Right lobe of liver (tissue), 6 donors: ENCODE measurements at places on chromosomes 2 and 18.

- no peak for DNase-seq
Measured at GRCh38 chr2:218880859-218881594, 375 bp downstream of the WNT10A start.

- no peak for DNase-seq
Measured at GRCh38 chr2:191351921-191352320, 106.7 kb downstream of the MYO1B start.

GRCh38 chr2:151358166-151358970 lies 976 bp downstream of the TNFAIP6 start:
- no peak for DNase-seq

GRCh38 chr2:23397478-23397877 lies 12.5 kb downstream of the KLHL29 start:
- DNase-seq: no peak

DNA sequence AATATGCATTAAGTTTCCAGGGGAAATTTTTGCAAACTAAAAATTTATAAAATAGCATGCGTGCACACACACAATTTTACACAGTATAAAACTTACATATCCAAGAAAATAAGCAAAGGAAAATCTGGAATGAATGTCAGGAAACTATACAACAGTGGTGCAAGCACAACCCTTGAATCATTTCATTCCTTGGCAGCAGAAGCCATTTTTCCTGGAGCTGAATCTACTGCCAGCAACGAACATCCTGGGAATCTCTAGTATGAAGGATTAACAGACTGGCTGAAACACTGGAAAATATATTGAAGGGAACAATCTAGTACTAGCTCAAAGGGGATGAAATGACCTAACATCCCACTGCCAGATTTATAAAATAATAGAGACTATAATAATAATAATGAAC lies 235.3 kb downstream of the DYM start:
- DNase-seq: no peak

- DNase-seq: no peak
Measured at GRCh38 chr2:116988303-116988702, 826.2 kb upstream of the DDX18 start.

- no peak for DNase-seq
Measured at GRCh38 chr2:50291610-50292009, 740.3 kb downstream of the NRXN1 start.

DNA sequence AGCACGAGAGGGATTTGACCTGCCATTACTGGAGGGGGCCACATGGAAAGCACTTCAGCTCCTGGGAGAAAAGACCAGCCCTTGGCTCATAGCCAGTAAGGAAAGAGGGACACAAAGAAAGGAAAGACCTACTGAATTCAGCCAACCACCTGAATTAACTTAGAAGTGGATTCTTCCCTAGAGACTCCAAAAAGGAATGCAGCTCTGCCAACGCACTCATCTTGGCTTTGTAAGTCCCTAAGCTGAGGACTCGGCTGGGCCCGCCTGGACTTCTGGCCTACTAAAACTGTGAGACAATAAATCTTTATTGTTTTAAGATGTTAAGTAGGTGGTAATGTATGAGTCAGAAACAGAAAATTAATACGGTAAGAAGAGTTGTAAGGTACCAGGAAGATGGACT lies 11.5 kb downstream of the ATF2 start:
- DNase-seq: no peak

DNA sequence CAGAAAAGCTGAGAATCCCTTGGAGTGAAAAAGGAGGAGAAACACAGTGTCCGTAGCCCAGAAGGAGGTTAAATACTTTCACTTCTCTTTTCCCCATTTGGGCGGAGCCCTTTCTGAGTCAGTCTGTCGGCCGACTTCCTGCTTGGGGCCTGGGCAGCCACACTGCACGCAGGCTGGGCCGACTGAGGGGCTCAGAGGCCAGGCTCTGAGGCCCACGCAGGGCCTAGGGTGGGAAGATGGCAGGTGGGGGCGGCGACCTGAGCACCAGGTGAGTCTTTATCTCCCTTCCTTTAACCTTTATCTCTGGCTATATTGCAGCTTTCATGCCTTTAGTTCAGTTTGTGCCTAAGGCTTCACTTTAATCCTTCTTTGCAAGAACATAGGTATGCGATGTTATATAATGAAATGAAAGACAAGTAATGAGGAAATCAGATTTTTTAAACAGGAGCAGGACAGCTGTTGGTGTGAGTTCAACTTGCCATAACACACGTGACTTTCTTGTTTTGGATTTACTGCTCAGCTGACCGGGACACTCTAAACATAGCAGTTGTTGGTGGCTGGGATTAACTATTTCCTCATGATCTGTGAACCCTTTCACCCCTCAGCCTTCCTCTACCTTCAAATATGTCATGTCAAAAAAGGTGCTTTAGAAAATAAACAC lies at the start of gene SP100:
SP100 (plus strand) TSS at position 141 of the 661 bp plus-strand sequence; CDS start at position 237, 96 bp downstream.
- DNase-seq: peak; percentile 86

- DNase-seq: no peak
Measured at GRCh38 chr2:33190393-33190937, 243.7 kb downstream of the LTBP1 start.

GRCh38 chr2:107936433-107937359 lies 49.6 kb upstream of the SLC5A7 start:
- no peak for DNase-seq

DNA sequence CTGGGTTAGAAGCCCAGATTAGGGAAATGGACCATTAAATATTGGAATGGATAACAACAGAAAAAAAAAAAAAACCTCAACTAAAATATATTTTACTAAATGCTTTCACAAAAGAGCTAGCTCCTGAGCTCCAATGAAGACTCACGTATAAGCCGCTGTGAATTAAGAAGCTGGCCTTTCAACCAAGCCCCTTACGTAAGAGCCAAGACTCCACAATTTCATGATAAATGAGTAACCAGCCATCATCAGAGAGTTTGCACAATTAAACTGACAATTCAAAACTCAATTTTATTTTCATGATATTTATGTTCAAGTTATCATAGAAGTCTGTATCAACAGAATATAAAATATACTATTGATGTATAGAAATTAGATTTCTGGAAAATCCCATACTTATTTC lies 70.7 kb upstream of the HNRNPA3 start:
- DNase-seq: no peak

DNA sequence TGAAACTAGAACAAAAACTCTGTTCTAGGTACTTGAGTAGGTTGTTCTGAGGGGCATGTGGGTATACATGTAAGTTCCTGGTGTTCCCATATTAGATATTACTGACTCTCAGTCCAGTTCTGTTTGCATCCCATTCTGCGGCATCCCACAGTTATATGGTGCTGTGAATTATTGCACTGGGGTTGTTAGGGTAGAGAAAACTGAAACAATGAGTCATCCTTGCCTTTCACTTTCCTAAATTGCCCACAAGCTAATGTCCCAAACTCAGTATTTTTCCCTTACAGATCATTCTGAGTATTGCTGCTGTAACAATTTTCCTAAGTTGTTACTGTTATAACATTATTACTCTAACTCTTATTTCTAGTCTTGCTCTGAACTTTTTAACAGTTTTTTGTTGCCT lies 3.0 kb downstream of the WDR75 start:
- no peak for DNase-seq

GRCh38 chr18:78904179-78904531 lies 75.5 kb upstream of the SALL3 start:
- no peak for DNase-seq

DNA sequence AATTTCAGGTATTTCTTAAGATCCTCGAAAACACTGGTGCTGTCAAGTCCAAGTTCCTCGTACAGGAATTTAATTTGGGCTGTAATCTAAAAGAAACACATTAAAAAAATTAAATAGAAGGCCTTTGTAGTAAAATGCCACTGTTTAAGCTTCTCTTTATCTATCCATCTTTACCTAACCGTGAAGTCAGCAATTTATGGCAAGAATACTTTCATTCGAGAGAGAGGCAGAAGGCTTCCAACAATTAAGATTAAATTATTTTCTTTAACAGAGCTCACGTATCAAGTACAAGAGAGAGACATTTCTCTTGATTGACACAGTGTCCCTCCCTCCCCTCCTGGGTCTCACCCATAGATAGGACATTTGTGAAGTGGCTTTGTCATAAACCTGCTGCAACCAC lies 39.9 kb downstream of the PREPL start:
- no peak for DNase-seq

DNA sequence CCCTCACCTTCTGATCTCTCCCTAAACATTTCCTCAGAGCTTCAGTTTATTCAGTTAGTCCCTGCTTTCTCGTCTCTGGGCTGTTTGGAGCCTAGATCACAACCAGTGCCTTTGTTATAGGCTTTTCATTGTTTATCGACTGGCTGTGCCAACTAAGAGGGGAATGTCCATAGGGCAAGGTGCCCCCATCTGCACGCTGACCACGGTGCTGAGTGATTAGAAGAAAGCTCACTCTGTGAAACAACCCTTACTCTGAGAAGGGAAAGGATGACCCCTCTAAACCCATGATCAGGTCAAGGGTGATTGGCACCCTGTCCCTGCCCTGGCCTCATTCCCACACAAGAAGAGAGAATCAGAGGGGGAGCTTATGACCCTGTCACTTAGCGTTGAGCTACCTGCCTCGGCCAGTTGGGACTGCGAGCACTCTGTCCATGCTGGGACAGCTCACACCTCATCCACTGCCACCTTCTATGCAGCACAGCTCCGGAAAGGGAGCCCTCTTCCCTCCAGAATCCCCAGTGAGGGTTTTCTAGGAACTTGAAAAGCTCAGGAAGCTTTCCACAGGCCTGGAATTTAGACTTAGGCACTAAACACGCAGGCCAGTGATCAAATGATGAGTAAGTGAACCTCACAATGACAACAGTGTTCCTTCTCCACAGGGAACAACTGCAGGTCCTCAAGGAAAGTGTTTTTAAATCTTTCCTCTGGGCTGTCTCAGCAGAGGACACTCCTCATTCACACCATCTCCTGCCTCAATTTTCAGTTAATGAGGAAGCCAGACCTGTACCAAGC lies 2.3 kb upstream of the ACTG2 start:
- no peak for DNase-seq

DNA sequence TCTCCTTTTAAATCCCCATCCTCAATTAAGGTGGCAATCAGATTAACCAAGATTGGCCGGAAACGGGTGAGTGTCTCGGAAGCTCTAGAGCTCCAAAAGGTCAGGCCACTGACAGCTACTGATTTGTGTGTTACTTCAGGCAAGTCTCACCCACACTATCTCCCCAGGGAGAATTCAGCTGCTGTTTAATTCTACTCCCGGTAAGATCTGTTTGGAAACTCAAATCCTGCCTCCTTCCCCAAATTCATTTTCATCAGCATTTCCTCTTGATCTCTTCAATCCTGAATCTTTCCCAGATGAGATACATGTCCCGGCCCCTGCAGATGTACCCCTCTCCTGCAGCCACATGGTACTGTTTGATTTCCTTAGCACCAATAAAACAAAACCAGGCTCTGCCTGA lies 34.9 kb downstream of the EFR3B start:
- DNase-seq: no peak

- DNase-seq: no peak
Measured at GRCh38 chr2:184504252-184504651, 94.1 kb upstream of the ZNF804A start.

GRCh38 chr2:45154144-45154543 lies 144.9 kb upstream of the SIX2 start:
- no peak for DNase-seq

GRCh38 chr2:74028290-74028689 lies 43.6 kb downstream of the TET3 start:
- DNase-seq: no peak

- peak; percentile 42 for DNase-seq
Measured at GRCh38 chr18:48667276-48668254, 128.7 kb downstream of the CTIF start.

DNA sequence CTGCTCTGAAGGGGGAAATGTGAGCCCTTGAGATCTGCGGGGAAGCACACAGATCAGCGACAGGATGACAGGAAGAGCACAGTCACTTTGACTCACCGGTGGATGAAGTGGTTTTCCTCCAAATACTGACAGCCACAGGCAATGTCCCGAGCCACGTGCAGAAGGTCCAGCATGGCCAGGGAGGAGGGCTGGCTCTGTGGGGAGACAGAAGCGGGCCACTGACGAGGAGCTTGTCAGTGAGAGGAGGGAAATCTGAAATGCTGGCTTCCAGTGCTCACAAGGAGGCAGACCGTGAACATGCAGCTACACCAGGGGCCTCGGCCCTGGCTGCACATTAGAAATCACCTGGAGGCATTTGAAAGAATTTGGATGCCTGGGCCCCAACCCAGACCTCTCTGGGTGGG lies 98.7 kb downstream of the CLIP4 start:
- DNase-seq: peak; percentile 10

DNA sequence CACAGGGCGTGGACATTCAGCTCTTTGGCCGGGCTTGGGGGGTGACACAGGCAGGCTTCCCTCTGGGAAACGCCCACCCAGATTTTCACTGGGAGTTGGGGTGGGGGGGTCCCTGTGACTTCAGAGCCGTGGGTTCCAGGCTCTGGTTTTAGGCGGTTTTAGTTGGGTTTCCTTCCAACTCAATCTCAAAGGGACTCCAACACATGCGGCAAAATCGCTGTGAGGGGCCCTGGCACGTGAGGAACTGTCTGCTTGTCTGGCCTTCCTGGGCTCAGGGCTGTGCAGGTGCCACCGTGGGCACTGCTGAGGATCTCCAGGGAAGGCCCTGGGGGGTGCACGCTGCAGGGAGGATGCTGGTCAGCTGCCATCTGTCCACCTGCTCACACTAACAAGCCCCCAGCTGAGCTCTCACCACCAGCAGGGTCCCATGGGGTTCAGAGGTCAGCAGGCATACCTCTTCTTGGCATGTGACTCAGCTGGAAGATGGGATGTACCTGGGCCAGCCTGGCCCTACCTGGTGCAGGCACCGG lies 11.7 kb downstream of the HS6ST1 start:
- peak; percentile 43 for DNase-seq

- no peak for DNase-seq
Measured at GRCh38 chr2:157443090-157443489, 799 bp downstream of the CYTIP start.

DNA sequence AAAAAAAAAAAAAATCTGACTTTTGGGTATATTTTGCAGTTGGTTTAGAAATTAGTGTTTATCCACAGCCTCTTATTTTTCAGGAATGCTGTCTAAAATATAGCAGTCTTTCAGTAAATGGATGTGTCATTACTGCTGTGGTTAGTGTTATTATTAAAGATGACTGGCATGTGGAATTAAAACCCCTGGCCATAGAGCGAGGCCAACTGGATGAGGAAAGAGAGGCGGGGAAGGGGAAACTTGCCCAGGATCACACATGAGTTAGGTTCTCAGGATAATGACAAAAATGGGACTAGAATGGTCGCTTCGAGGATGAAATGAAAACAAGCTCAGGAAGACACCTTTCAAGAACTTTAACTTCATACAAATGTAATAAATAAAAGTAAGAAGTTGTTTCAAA lies 57.4 kb upstream of the APCDD1 start:
- DNase-seq: no peak

DNA sequence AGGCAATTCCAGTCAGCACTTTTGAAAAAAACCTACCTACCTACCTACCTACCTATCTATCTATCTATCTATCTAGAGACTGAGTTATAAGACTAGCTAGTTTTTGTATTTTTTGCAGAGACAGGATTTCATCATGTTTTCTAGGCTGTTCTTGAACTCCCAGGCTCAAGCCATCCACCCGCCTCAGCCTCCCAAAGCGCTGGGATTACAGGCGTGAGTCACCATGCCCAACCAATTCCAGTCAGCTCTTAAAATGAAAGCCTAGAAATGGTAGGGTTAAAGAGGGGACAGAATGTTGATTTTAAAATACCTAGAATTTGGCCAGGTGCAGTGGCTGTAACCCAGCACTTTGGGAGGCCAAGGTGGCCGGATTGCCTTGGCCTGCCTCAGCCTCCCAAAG lies 19.1 kb downstream of the MSH2 start:
- DNase-seq: no peak
